Activated CD8-positive, alpha-beta memory T cell treated with anti-CD3 and anti-CD28 coated beads, Interleukin-2, amount 50 U/mL, for 48 hours (primary cell): ENCODE measurements at places on chromosomes 3 and 15.

DNA sequence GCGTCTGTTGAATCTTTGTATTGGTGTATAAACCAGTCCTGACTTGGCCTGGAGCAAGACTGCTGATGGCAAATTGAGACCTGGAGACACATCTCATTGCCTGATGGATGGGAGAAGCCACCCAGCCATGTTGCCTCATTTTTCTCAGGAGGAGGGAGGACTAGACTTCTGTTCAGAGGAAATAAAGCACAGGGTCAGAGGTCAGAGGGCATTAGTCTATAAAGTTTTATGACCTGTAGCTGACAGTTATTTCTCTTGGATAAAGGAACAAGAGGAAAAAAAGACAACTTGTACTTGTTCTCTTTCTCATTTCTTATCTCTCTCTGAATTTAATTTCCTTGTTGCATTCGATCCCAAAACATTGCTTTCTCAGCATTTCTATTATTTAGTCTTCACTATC is 775.9 kb downstream of the SQOR start:
- no peak for DNase-seq

DNA sequence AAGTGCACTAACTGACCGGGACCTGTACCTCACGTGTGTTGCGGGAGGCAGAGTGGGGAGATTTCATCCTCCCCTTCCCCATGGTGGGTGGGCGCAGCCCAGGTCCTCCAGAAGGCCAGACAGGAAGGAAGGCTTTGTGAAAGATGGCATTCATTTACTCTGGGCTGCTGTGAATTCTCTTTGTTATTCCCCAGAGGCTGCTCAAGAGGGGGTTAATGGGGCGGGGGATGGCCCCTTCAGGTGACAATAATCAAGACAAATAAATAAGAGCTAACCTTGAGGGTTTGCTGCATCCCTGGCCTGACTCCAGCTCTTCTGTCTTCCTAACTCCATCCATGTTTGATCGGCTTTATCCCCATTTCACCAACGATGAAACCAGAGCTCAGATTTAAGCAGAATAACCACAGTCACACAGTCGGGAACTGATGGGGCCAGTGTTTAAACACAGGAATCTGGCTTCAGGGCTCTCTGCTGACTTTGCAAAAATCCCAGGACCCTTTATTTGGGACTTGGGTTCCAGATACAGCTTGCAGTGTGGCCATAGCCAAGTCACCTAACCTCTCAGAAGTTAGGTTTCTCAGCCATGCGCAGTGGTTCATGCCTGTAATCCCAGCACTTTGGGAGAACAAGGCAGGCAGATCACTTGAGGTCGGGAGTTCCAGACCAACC is 16.5 kb downstream of the PIF1 start:
- DNase-seq = no peak

DNA sequence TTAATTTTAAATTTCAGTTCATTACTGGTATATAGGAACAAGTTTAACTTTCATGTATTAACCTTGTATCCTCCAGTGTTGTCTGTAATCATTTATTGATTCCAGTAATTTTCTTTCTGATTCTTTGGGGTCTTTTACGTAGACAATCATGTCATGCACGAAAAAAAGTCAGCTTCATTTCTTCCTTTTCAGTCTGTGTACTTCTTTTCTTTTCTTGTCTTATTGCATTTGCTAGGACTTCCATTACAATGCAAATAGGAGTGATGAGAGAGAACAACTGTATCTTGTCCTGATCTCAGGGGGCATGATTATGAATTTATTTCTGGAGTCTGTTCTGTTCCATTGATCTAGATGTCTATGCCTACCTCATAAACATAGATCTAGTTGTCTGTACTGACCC is 56.5 kb downstream of the STT3B start:
- no peak for DNase-seq

- DNase-seq = no peak
These were observed 19.1 kb downstream of the IREB2 start for GRCh38 chr15:78457101-78457500.

GRCh38 chr3:106294121-106294520 is 425.3 kb upstream of the CBLB start:
- no peak for DNase-seq

- DNase-seq = no peak
These were observed 189.3 kb downstream of the ADAMTS17 start for GRCh38 chr15:100152463-100152862.

- no peak for DNase-seq
These were observed 66.2 kb downstream of the TAFA4 start for GRCh38 chr3:68866157-68866556.

DNA sequence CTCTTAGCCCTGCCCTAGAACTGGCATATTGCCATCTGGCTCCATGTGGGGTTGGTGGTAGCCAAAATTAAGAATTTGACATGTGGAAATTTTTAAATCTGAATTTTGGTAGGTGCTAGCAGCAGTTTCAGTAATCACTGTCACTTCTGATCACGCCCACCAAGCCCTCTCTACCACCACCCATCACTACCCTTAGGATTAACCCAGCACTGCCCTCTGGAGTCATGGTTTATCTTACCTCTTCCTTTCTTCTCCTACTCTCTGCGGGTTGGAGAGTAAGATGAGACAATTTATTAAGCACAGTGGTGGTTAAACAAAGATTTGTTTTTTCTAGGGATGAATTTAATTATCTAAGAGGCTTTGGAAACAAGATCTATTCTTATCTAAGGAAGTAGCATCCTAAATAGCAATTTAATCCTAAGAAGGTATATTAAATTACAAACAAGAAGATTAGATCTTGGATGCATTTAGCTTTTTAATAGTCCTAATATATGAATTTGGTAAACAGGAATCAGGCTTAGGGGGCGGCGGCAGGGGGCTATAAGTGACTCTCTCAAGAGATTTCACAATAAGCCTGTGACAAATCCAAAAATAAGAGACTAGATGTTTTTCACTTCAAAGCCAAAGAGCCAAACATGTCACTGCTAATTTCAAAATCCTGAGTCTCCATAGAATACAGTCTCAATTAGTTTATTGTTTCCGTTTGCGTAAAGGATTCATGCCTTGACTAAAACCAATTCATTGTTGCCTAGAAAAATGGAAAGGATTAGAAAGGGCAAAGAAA is 498.4 kb upstream of the UBE2E2 start:
- no peak for DNase-seq

DNA sequence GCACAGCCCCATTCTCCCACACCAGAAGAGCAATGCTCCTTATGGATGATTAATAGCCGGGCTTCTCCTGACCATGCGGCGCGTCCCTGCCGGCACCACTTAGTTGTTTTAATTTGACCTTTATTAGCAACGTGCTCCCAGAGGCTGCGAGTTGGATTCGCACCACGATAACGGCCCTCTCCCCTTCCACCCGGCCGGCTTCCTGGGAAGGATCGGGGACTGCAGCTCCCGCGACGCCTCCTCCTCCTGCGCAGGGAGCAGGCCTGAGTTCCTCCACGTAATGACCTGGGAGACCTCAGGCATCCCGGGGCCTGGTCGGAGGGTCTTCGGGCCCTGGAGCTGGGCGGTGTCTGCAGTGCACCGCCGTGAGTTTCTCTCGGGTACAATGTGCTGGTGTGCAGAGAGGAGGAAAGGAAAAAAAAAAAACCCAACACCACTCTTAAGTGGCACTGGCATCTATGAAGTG is 243.3 kb upstream of the TOPAZ1 start:
- no peak for DNase-seq

GRCh38 chr15:101504866-101505609 is 15.5 kb upstream of the PCSK6 start:
- no peak for DNase-seq

- no peak for DNase-seq
These were observed 17.9 kb downstream of the PAK6 start for GRCh38 chr15:40256638-40257235.

GRCh38 chr15:92749216-92749615 is 93.6 kb upstream of the FAM174B start:
- DNase-seq = no peak

DNA sequence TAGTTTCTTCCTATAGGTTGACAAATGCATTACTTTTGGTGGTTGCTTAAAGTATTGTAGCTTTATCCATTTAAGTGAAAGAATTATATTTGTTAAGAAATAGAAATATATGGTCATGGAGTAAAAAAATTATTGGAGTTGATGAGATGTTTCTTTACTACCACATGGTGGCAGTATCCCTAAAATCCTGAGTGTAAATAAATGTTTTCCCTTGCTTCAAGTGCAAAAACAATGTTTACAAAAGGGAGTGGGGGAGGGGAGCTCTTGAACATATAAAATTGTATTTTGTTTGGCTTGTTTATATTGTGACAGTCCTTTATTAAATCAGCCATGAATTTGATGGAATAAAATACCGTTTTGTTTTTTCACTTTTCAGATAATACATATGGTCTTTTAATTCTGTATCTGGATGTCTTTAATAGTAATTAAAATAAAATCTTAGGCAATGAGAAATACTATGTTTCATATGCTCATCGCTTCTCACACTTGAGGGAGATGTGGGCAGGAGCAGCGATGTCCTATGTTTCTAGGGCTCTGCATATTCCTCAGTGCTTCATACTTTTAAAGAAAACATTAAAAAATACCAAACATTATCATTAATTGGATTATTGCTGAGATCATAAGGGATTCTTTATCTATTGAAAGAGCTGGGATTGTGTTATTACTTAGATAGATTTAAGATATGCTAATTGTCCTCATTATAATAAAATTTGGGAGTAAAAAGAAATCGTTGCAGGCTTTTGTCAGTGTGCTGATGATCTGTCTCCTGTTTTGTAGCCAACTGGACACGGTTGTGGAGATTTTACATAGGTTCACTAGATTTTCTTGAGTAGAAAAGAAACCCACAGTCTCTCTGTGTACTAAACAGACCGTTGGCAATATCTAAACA is 349.7 kb downstream of the TUSC7 start:
- DNase-seq = no peak

- no peak for DNase-seq
These were observed 102.9 kb upstream of the NR2E3 start for GRCh38 chr15:71707230-71708050.

DNA sequence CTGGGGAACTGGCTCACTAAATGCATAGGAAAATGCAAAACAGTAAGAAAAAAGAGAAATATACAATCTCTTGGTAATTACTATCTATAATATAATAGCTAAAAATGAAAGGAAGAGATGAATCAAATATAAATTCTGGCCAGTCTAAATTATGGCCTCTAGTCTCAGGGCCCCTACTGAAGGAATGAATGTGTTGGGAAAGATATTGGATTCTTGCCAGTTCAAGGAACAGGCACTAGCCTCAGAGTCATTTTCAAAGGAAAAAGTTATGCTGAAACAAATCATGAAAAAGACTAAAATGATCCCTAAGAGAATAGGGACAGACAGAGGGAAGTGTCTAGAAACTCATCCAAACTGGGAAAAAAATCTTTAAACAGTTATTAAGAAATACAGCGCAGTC is 62.4 kb downstream of the C3orf80 start:
- DNase-seq = no peak

GRCh38 chr3:115341208-115341607 is 194.1 kb upstream of the ZBTB20 start:
- no peak for DNase-seq

DNA sequence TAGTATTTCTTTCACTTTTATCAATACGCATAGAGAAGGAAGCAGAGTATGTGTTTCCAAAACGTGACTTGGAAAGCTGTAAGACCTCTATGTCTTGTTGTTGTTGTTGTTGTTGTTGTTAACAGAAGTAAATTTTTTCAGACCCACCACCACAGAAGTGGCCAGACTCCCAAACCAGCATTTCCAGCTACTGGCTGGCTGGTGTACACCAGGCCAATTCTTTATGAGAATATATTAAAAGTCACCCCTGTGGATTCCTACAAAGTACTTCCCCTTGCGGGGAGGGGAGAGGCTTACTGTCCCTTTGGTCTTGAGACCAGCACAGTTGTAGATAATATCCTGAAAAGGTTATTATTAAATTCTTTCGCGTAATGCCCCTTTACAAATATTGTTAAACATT is 1.6 kb upstream of the FOXP1 start:
- DNase-seq = no peak

DNA sequence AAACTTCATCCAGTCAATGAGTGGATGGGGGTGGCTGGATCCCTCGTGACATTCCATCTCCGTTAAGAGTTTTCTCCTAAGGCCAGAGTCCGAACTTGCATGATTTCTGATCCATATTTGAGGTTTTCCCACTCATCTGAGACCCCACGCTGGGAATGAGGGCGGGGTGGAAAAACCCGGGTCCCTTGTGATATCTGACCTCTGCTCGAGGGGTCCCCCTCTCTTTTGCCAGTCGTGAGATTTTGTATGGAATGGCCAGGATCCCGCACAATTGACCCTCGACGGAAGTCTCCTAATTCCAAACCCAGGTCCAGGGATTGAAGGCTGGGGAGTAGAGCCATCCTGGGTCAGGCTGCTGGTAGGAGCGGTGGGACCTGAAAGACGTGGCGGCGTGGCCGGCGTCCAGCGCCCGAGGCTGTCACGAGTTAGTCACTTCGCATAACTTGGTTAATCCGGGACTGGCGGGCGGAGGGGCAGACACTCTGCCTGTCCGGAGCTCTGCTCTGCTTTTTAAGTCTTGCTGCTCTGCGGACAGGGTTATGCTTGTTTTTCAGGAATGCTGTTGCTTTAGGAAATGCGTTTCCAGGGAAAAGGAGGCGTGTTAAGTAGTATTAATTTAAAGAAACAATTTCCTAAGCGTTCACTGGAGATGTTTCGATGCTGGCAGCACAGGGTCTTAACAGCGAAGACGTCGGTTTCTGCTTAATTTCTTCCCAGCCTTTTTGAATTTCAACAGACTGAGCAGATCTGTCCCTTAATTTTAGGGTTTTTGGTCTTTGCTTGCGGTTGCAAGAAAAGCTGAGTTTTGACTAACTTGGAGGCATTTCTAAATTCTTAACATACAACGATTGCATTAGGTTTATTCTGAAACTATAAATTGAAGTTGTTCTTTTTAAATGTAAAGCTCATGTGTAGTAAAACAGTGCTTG is 69.7 kb upstream of the LRRFIP2 start:
- peak; percentile 80 for DNase-seq

- DNase-seq = no peak
These were observed 343.0 kb upstream of the TGFBR2 start for GRCh38 chr3:30263238-30263924.
